Thyroid gland (tissue), 4 donors: ENCODE measurements at places on chromosomes 16 and 17. TPM values are rescaled to one million over a fixed set of nuclear protein-coding genes. Genes with fewer than 3 reads are reported as not detected.

CES4A gene
- 12.6 TPM for total RNA-seq

ITGAD gene
- not detected for total RNA-seq

GRCh38 chr16:17829811-17830210 lies 359.1 kb upstream of the XYLT1 start:
- DNase-seq = no peak
- no peak overlapping the region for H3K27ac ChIP-seq
- H3K4me3 ChIP-seq = no peak overlapping the region
- no peaks in the 10 kb centered on the region for H3K4me1 ChIP-seq
- no peaks in the 10 kb centered on the region for H3K27me3 ChIP-seq
- H3K36me3 ChIP-seq = no peaks in the 10 kb centered on the region

- no peak overlapping the region for H3K27ac ChIP-seq
- H3K4me3 ChIP-seq = no peak overlapping the region
- no peaks in the 10 kb centered on the region for H3K4me1 ChIP-seq
- no peaks in the 10 kb centered on the region for H3K36me3 ChIP-seq
- DNase-seq = no peak
These were observed 73.1 kb downstream of the ASIC2 start for GRCh38 chr17:33220036-33220435.

- H3K27me3 ChIP-seq = no peaks in the 10 kb centered on the region
- DNase-seq = no peak
- peaks cover 59% of the 10 kb centered on the region for H3K36me3 ChIP-seq
- H3K4me3 ChIP-seq = no peak overlapping the region
These were observed 14.3 kb upstream of the TMED6 start for GRCh38 chr16:69365901-69366300.

DNA sequence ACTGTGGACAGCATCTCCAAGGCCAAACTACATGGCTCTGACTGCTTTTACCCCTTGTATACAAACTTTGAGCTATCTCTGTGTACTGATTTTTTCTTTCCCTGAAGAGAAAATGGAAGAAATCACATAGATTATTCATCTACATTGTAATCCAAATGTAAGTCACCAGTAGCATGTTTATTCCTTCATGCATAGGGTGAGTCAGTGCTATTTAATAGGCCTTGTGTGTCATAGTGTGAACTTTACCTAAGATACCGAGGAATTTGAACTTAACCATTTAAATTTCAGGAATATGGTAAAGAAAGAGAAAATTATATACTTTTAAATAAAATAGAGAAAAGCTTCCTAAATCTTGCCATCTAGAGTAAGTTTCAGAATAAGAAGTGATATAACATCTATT lies 16.5 kb downstream of the PHKB start:
- H3K36me3 ChIP-seq = no peaks in the 10 kb centered on the region
- H3K4me3 ChIP-seq = no peak overlapping the region
- no peaks in the 10 kb centered on the region for H3K27me3 ChIP-seq
- peaks cover 17% of the 10 kb centered on the region for H3K4me1 ChIP-seq
- DNase-seq = no peak
- no peak overlapping the region for H3K27ac ChIP-seq

GRCh38 chr16:70453892-70454221 lies 538 bp upstream of the FCSK start:
- DNase-seq = peak; percentile 23
- peak overlapping the region; percentile 96 for H3K27ac ChIP-seq
- no peaks in the 10 kb centered on the region for H3K27me3 ChIP-seq
- H3K4me1 ChIP-seq = no peaks in the 10 kb centered on the region
- peak overlapping the region; percentile 94 for H3K4me3 ChIP-seq
- H3K36me3 ChIP-seq = no peaks in the 10 kb centered on the region

CBX1 gene
- total RNA-seq = 33.0 TPM
